ENCODE measurements at places on chromosomes 11 and 22.

GRCh38 chr11:125464666-125465065, 31.4 kb downstream of the FEZ1 start:
- no peak for DNase-seq

DNA sequence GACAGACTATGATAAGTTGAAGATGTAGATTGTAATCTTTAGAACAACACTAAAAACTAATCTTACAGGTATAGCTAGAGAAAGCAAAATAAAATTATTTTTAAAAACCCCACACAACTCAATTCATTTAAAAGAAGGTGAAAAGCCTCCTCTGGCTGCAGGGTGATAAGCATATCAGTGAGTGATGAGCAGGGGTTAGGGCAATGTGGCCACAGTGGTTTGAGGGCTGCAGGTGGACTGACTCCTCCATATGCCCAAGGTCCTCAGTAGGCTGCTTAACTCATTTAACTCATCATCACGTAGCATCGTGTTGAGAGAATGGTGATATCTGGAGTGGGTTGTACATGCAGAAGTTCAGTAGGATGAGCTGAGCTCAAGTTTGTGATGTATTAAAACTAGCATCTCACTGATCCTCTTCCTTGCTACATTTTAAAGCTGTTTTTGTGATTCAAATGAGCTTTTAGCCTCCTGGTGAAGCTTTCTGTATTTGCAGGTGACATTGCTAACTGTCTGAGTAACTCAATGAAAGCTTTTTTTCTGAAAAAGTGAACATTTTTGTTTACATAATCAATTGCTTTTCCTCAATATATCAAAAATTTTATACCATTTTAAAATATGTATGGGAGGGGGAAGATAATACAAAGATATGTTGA, 37.0 kb upstream of the SC5D start:
- no peak for DNase-seq

GRCh38 chr11:29024386-29024785, 916.2 kb downstream of the METTL15 start:
- no peak for DNase-seq

DNA sequence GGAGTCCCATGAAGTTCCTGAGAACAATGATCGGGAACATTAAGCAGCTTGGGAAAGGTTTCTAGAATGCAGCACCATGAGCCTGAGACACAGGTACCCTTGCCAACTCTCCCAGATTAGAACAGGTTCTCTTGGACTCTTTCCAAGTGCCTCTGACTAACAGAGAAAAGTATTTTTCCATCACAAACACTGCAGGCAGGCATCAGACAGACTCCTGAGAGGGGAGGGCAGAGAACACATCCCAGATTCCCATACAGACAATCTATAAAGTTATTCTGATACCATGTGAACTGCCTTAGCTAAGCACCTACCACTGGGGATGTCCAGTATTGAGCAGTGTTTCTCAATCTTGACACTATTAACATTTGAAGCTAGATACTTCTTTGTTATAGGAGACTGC, 27.3 kb downstream of the SERGEF start:
- DNase-seq: no peak

DNA sequence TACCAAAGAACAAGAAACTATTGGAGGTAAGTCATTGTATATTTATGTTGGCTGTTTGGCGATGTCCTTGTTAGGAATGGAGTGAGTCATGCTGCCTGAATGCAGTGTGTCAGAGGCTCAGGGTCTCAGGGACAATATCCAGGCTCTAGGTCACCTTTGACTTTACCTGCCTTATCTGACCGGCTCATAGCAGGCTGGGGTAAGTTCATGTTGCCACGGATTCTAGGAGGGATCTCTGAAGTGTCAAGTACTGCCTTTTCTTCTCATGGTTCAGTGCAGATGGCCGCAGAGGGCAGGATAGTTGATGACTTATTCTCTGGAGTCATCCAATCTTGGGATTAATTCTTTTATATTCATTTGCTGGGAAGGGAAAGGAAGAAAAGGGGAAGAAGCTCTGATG, 53.2 kb downstream of the SPON1 start:
- DNase-seq: no peak

GRCh38 chr11:132913295-132913694, 619.0 kb downstream of the OPCML start:
- no peak for DNase-seq

DNA sequence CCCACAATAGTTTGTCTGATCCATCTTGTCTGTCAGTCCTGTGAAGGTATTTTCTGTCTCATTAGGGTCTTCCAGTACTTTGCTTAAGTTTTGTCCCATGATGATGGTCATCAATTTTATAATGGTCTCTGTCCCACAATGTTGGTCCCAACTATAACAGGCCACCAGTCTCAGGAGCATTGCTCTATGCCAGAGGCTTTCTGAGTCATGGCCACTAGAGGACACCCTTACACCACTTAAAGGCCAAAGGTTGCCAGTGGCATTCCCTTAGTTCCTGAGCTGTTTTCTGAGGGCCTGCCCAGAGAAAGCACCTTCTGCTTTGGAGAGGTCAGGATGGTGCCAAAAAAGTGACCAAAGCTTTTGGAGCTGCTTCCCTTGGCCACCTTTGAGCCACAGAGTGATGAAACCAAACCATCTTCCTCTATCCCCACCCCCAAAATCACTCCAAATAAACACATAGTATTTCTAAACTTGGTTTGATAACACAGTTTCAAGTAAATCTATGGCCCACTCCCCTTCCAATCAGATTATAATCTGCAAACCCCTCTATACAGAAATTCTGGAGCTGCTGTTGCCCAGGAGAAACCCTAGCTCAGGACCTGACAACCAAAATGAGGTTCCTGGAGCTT, 19.3 kb downstream of the EIF3F start:
- DNase-seq: no peak

GRCh38 chr11:64919627-64920026, 2.6 kb upstream of the ATG2A start:
- DNase-seq: no peak

DNA sequence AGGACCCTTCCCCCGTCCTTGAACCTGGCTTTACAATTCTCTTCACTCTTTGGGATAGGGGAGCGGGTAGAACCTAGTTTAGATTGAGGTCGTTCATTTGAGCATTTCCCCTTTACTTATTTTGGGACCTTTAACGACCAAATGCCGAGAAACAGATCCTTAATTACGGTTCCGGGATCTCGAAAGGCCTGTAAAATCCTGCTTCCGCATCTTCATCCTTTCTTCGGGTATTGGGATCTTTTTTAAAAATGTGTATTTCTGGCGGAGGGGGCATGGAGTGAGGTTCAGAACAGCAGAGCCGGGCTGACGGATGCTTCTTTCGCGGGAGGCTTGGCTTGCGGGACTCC, 395 bp upstream of the HIPK3 start:
- DNase-seq: no peak

DNA sequence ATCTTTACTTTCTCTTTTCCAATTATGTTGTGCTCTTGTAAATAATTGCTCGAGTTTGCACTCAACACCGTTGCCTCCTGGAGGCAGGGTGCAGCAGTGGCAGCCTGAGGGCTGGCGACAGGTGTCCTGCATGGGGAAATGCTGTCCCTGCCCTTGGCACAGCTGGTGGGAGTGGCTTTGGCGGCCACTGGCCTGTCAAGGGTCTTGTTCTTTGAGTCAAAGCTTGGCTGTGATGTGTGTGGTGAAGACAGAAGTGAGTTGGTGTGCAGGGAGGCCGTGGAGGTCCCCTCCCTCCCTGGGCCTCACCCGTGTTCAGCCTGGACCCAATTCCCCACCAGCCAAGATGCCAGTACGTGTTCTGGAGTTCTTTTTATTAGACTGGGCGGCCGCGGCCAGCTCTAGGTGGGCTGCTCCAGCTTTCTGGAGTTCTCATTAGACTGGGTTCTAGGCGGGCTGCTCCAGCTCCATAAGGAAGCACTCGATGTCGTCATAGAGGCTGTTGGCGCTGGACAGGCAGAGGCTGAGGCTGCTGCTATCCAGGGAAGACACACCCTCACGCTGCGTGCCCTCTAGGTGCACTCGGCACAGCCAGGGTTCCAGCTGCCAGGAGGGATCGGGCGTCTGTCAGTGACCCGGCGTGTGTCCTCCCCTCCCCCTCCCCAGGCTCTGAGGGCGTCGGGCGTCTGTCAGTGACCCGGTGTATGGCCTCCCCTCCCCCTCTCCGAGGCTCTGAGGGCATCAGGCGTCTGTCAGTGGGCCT, 3.4 kb downstream of the IRF7 start:
- DNase-seq: no peak

- no peak for DNase-seq
These were observed 9.3 kb downstream of the CCND1 start for GRCh38 chr11:69650081-69650831.

DNA sequence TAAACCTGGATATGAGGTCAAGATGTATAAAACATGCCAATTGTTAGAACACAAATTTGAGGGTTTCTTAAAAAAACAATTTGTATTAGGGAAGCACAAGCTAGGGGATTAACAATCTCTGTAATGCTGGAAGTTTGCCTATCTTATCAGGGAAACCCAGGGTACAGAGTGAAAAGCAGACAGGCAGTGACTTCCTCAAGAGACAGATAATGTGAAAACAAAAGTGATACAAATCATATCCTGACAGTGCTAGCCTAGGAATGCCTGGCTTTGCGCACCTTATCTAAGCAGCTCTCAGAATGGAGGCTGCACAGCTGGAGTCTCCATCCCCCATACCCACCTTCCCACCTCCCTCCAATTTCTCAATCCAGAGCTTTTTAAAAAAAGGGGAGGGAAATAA, 22.5 kb upstream of the RBX1 start:
- no peak for DNase-seq

DNA sequence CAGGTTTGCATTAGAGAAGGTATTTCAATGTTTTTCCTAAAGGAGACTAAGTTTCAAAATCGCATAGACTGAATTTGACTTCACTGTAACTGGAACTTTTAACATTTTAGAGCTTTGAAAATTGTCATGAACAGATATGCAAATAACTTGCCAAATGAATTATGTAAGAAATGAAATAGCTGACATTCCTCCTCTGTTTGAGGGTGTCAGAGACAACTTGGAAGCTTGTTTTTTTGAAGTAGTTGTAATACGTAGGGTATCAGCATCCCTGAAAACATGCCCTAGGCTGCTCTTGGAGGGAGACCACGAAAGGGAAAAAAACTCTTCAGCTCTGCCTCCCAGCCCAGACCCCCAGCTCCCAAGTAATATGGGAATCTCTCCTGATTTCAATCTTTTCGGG, 41.3 kb upstream of the CCDC179 start:
- no peak for DNase-seq

- no peak for DNase-seq
These were observed 78.4 kb upstream of the NECTIN1 start for GRCh38 chr11:119807402-119807801.

- DNase-seq: no peak
These were observed 22.6 kb downstream of the MOV10L1 start for GRCh38 chr22:50112151-50113118.

DNA sequence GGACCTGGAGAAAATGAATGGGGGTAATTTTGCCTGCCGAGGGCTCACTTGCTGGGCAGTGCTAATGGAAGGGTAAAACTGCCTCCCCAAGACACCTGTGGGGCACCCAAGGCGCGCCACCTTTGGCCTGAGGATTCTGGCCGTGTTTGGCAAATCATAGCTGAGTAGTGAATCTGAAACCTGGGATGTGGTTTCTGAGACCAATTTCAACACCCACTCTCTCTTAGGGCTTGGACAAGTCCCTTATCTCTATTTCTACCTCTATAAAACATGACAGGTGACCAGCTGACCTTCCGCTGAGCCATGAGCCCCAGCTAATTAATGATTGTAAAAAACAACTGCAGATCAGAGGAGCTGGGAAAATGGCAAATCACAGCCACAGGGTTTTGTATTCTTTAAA, 1.5 kb upstream of the PACSIN3 start:
- no peak for DNase-seq

- DNase-seq: no peak
These were observed 65.8 kb upstream of the SEPTIN5 start for GRCh38 chr22:19648419-19648929.
